ENCODE measurements at places on chromosomes 2 and 18. TPM values are rescaled to one million over a fixed set of nuclear protein-coding genes. Genes with fewer than 3 reads are reported as not detected.

DNA sequence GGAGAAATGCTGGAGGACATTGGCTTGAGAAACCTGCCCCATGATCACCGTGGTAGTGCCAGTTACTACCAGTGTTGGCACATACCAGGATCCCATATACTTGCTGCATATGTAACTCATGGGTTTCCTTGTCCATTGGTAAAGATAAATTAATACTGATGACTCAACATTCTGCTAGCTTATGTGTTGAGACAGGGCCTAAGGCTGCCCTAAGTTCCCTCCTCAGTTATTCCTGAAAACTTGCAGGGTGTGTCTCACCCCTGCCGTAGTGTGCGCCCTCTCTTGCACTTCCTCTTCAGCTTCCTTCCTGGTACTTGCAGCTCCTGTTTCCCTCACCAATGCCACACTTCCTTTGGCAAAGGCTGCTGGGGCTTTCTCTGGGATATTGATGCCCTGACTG lies 4.3 kb upstream of the INO80C start:
- no peak for DNase-seq

The MC2R gene
- total RNA-seq = not detected

DNA sequence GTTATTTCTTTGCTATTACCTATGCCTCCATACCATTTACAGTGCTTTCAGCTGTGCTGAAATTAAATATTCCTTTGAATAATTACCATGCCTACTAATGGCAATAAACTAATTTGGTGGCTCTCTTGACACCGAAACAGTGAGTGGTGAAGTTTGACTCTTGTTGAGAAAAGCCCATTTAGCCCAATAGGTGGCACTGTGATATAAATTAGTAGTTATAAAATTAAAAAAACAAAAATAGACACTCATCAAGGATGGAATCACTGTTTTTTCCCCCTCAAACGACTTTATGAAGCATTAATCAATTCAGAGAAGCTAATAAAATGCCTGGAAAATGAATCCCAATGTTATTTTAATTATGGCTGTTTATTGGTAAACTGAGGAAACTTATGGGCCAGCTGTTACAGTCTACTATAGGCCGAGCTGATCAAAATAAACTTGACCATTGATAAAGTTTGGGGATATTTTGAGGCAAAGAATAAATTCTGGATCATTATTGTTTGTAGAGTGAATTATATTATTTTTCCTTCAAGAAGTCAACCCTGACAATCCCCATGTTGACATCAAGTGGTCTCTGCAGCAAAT lies 339.6 kb downstream of the TRIB2 start:
- DNase-seq = peak; percentile 19

DNA sequence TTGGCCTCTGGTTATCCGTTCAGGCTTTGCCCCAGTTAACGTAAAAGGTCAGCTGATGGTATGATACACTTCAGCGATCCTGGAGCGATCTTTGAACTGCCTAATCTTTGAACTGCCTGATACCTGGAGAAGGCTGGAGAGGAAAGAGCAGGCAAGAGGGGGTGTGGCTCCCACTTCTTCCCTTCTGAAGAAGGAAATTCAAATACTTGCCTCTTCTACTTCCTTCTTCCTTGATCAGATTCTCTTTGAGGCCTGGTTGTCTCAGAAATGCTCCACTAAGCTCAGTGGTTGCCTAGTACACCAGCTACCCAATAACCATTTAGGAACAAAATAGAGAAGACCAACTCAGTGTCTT lies 619 bp downstream of the GALM start:
- DNase-seq = no peak

- DNase-seq = no peak
Measured at GRCh38 chr2:42268528-42269151, 92.4 kb downstream of the COX7A2L start.

The CCDC148 gene
- 9.3 TPM for total RNA-seq

The CCDC102B gene
- 14.1 TPM for total RNA-seq

- DNase-seq = no peak
Measured at GRCh38 chr2:173818285-173818684, 146.9 kb downstream of the SP3 start.

- DNase-seq = no peak
Measured at GRCh38 chr2:98205889-98206288, 118.9 kb downstream of the VWA3B start.

The CD302 gene
- 1.1 TPM for total RNA-seq

Data from neural progenitor cell (in vitro differentiated cells).